Mesothelial cell of epicardium (in vitro differentiated cells): ENCODE measurements at places on chromosomes 3 and 15.

DNA sequence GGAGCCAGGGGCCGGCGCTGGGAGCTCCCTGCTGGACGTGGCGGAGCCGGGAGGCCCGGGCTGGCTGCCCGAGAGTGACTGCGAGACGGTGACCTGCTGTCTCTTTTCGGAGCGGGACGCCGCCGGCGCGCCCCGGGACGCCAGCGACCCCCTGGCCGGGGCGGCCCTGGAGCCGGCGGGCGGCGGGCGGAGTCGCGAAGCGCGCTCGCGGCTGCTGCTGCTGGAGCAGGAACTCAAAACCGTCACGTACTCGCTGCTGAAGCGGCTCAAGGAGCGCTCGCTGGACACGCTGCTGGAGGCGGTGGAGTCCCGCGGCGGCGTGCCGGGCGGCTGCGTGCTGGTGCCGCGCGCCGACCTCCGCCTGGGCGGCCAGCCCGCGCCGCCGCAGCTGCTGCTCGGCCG lies 1.5 kb downstream of the SMAD6 start:
- DNase-seq = no peak
- peaks cover 23% of the 10 kb centered on the region for H3K36me3 ChIP-seq
- no peak overlapping the region for H3K27ac ChIP-seq
- H3K4me3 ChIP-seq = no peak overlapping the region
- H3K27me3 ChIP-seq = no peaks in the 10 kb centered on the region
- H3K4me1 ChIP-seq = peaks cover 43% of the 10 kb centered on the region

GRCh38 chr3:42264399-42265058 lies 1.5 kb downstream of the CCK start:
- H3K36me3 ChIP-seq = no peaks in the 10 kb centered on the region
- no peak overlapping the region for H3K27ac ChIP-seq
- H3K4me1 ChIP-seq = no peaks in the 10 kb centered on the region

- H3K36me3 ChIP-seq = peaks cover 5% of the 10 kb centered on the region
- peaks cover 6% of the 10 kb centered on the region for H3K27me3 ChIP-seq
- no peak for DNase-seq
- H3K4me3 ChIP-seq = no peak overlapping the region
- peaks cover 20% of the 10 kb centered on the region for H3K4me1 ChIP-seq
Measured at GRCh38 chr3:97969541-97969940, 2.7 kb downstream of the RIOX2 start.

DNA sequence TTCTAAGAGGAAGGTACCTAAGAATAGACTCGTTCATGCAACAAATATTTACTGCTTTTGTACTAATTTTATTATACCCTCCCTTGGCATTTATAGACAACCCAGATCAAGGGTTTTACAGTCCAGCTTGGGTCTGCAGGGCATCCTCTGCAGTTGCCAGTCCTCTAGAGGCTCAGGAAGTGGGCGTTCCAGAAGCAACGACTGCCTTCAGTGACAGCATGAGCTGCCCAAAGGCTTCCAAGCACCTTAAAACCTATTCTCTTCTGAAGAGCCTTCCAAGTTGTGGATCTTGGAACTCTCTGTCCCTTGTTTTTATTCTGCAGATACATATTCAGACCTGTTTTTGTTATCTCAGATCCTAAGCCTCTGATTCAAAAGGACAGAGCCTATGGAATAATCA lies 95.6 kb downstream of the RAD18 start:
- H3K4me3 ChIP-seq = no peak overlapping the region
- no peak for DNase-seq
- no peak overlapping the region for H3K27ac ChIP-seq
- peaks cover 3% of the 10 kb centered on the region for H3K36me3 ChIP-seq
- peaks cover 28% of the 10 kb centered on the region for H3K4me1 ChIP-seq

GRCh38 chr15:64070965-64071851 lies 22.4 kb downstream of the CIAO2A start:
- H3K27ac ChIP-seq = no peak overlapping the region
- H3K27me3 ChIP-seq = peaks cover 4% of the 10 kb centered on the region
- no peak for DNase-seq
- no peak overlapping the region for H3K4me3 ChIP-seq

GRCh38 chr3:64829331-64829730 lies 141.5 kb upstream of the ADAMTS9 start:
- no peak overlapping the region for H3K27ac ChIP-seq
- no peak for DNase-seq
- peaks cover 27% of the 10 kb centered on the region for H3K4me1 ChIP-seq
- H3K36me3 ChIP-seq = no peaks in the 10 kb centered on the region
- H3K4me3 ChIP-seq = no peak overlapping the region

DNA sequence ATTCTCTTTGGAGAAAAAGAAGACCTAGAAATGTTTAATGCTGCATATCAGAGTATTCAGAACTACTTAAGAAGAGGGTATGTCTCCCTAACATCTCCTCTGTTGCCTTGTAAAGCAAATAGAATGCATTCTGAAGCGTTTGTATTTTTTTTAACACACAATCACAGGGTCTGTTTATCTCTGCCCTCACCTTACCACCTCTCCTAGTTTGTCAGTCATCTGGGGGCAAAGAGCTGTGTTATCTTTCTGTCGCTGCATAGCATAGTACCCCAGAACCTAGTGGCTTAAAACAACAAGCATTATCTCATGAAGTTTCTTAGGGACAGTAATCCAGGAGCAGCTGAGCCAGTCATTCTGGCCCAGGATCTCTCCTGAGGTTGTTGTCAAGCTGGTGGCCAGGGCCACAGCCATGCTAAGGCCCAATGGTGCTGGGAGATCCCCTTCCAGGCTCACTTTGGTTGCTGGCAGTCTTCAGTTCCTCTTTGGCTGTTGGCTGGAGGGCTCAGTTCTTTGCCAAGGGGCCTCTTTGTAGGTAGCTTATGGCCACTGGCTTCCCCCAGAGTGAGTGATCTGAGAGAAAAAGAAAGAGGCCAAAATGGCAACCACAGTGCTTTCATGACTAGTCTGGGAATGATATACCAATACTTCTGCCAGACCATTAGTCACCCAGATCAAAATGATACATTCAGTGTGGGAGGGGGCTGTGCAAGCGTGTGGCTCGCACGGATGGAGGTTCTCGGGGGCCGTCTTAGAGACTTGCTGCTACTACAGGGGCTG lies 17.8 kb downstream of the EDEM1 start:
- no peak for DNase-seq
- H3K27me3 ChIP-seq = no peaks in the 10 kb centered on the region
- no peak overlapping the region for H3K4me3 ChIP-seq
- H3K4me1 ChIP-seq = no peaks in the 10 kb centered on the region
- no peak overlapping the region for H3K27ac ChIP-seq
- H3K36me3 ChIP-seq = peaks cover 60% of the 10 kb centered on the region
